ENCODE measurements at places on chromosomes 1 and 21. TPM values are rescaled to one million over a fixed set of nuclear protein-coding genes. Genes with fewer than 3 reads are reported as not detected.

CCDC27 gene
- 0.71 TPM for polyA plus RNA-seq

C8B gene
- not detected for polyA plus RNA-seq

KRTAP10-6 gene
- polyA plus RNA-seq: 0.29 TPM

MCOLN3 gene
- polyA plus RNA-seq: 1.6 TPM
